ENCODE measurements at places on chromosomes 6 and 20.

DNA sequence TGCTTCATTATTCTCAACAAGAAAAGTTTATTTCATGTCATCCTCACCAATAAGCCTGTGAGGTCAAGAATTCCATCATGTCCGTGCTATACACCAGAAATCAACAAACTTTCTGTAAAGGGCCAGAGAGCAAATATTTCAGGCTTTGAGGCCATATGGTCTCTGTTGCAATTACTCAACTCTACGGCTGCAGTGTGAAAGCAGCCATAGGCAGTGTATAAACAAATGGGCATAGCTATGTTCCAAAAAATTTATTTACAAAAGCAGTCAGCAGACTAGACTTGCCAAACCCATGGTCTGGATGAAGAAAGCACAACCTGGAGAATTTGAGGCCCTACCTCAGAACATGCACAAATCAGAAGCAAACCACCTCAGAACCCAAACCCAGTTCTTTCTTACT is 118.5 kb downstream of the PCSK2 start:
- no peak for DNase-seq

DNA sequence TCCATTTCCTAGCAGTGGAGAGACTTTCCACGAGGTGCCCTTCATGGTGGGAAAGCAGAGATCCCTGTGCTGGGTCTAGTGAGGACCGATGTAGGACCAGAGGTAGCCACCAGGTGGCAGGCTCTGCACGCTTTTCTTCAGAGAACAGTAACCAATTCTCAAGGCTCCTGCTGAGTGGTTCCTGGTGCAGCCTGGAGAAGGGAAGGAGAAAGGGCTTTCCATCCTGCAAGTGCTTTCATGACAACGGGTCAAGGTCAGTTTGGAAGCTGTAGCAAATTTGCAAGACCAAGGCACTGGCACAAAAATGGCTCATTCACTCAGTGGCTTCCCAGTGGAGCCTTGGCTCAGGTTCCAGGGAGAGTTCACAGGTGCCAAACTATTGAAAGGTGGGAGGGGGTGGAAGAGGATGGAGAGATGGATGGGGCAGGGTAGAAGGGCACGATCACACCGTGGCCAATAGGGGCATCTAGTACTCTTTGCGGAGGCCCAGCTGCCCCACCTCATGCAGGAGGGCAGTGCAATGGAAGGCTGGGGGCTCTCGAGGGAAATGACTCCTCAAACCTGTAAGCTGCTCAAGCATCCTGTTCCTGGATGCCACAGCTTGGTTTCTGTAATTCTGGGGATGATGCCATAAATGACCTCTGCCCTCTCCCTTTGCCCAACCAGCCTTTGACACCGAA is 25.5 kb upstream of the KCNK16 start:
- DNase-seq = peak; percentile 43

DNA sequence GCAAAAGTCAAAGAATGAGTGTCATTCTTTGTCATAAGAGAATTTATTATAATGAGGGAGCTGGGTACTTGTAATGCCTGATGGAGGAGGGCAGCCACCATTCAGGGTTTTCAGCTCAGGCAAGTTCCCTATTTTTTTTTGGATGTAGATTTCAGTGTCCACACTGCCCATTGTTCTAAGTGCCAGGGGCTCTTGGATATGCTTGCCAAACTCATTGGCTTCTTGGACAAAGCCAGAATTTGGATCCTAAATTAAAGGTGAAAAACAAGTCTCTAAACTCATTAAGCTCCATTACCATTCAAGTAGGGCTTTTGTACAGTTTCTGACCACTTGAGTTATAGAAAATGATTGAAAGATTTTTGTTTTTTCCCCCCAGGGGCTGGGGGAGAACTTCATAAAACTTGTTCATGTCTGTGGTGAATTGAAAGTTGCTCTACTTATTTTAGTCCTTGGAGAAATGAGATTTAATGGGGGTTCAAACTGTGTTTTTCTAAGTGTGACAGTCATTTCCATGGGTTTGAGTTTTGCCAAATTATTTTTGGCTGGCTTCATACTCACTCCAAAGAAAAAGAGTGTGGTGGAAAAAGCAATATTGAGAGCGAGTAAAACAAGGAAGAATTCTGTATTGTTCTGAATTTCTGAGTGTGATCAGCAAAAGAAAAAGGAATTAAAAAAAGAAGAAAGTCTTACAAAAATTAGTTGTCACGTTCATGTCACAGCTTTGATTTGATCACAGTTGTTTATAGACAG is 46.0 kb downstream of the TIAM2 start:
- DNase-seq = no peak

DNA sequence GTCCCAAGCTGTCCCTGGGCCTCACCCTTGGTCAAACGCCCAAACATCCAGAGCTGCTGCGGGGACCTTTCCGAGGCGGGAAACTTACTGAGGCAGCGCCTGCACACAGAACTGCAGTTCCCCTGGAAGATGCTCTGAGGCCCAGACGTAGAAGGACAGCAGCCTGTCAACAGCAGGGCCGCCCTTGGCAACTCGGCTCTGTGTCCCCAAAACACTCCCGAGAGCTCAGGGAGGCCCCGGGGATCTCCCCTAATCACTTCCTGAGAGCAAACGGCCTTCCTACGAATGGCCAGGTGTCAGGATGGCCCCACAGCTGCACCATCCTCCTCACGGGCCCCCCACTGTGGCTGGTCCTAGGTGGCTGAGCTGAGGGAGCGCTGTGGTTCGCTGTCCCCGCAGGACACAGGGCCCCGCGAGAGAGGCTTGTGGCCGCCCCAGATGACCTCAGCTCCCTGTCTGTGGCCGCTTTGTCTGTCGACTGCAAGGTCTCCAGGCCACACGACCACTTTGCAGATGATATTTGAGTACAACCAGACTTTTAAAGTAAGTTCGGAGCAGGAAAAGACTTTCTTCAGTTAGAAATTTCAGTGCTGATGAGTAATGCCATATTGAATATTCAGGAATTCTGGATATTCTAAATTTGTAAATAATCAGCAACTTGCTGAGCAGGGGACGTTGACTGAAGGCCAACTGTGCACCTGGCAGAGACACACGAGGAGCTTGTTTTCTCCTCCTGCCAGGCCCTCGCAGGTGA is 46.0 kb downstream of the DLL1 start:
- DNase-seq = no peak

- no peak for DNase-seq
These were observed 493.4 kb upstream of the EYS start for GRCh38 chr6:66200390-66200789.
